ENCODE measurements at places on chromosomes 11 and 22.

GRCh38 chr11:61194169-61194671 is 9.1 kb upstream of the PGA3 start:
- no peak for DNase-seq

DNA sequence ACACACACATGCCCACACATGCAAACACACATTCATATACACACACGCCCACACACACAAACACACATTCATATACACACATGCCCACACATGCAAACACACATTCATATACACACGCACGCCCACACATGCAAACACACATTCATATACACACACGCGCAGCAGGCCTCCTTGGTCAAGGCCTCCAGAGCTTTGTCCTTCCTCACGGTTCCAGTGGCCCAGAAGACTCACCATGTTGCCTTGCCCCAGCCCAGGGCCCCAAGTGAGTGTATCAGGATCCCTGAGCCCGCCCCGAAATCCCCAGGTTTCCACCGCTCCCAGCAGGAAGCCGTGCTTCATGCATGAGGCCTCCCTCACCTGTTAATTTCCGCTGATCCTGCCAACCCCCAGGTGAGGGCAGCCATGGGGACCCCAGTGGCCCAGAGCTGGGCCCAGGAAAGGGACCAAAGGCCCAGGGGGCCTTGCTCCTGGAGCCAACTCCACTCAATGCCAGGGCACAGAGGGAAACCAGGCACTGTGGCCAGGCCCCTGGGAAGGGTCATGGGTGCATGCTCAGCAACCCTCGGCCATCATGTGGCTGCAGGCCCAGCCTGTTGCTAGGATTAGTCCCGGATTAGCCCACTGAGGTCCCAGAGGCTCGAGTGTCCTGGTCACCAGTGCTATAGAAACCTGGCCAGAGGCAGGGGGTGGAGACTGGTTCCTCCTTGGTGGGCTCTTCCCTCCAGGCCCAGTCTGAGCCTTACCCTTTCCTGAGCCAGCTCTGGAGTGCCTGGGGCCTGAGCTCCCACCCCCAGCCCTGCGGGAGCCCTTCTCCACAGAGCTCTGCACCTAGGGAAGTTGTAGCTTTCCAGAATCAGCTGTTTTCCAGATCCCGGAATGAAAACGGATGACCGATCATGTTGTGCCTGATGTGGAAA is 34.4 kb downstream of the IGF2 start:
- no peak for DNase-seq

DNA sequence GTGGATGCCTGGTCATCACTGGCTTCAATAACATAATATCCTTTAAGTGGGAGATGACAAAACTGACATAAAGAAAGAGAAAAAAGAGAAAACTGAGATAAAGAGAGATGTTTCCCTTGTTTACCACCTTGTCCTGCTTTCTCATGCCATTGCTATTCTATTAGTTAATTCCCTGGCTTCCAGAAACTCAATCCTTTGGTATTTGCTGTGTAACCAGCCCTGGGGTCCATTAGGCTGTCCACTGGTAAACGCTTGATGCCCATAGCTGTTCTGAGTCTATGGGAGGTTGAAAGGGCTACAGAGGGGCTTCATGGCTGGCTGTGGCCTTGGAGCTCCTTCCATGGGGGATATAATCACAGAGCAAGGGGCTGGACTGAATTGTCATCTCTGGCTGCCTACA is 243.4 kb upstream of the PLET1 start:
- no peak for DNase-seq

DNA sequence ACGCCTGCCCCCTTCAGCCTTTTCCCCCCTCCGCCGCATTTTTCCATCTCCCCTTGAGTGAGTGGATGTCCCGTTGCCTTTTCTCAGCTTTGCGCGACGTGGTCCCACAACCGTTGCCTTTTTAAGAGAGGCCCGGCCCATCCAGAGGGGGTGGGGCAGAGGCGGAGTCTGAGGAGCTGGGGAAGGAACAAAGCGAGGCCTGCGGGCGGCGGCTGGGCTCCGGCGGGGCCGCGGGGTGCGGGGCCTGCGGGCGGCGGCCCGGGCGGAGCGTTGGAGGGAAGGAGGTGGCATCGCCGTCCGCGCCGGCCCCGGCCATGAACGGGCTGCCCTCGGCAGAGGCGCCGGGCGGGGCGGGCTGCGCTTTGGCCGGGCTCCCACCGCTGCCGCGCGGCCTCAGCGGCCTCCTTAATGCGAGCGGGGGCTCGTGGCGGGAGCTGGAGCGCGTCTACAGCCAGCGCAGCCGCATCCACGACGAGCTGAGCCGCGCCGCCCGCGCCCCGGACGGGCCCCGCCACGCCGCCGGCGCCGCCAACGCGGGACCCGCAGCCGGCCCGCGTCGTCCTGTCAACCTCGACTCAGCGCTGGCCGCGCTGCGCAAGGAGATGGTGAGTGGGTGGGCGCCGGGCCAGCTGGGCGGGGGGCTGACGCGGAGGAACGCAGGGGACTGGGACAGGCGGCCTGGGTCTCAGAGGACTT is at the start of gene FAM89B:
TSS of gene FAM89B (plus strand) at position 183 of the 696 bp plus-strand sequence. CDS start at position 315, 132 bp downstream.
- DNase-seq: peak; percentile 83

DNA sequence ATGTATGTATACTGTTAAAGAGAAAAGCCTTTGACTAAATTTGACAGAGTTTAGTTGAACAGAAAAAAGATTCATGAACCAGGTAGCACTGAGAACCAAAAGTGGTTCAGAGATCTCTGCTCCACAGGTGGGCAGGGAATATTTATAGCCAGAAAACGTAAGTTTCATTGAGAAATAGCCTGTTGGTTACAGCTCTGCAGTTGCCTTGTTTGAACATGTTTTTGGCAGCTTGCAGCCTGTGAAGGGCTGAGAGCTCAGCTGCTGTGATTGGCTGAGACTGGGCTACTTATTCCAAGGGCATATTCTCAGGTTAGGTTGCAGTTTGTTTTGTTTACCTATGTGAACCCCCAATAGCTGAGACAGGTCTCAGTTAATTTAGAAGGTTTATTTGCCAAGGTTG is 13.5 kb upstream of the ZNF74 start:
- no peak for DNase-seq

GRCh38 chr11:115166820-115167219 is 337.4 kb downstream of the CADM1 start:
- DNase-seq: no peak

- no peak for DNase-seq
These were observed 529 bp upstream of the SULT4A1 start for GRCh38 chr22:43862882-43863202.

DNA sequence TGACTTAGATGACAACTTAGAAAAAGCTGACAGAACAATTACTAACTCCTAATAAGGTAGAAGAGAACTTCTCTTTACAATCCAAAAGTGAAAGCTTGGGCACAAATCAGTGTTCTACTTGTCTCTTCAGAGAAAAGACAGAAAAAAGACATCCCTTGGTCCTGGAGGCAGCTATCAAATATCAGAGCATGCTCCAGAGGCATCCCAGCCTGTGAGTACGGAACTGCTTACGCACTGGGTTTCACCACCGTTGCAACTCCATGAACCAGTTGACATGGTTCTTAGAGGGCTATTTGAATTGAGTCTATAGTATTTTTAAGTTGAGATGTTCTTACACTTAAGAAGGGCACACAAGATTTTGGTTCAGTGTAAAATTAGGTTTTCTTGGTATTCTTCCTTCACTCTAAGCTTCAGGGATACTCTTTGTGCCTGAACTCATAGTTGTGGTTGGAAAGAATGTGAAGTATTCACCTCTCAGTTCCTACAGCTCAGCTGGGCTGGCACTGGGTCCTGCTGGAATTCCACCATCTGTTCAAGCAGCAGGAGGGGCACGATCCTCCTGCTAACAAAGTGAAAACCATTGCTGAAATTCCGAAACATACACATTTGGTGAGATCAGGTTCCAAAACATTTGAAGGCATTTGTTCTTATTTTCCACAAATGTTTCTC is 6.3 kb downstream of the AKIP1 start:
- DNase-seq: no peak

- DNase-seq: no peak
These were observed 49.2 kb upstream of the KCNQ1OT1 start for GRCh38 chr11:2748814-2749554.

DNA sequence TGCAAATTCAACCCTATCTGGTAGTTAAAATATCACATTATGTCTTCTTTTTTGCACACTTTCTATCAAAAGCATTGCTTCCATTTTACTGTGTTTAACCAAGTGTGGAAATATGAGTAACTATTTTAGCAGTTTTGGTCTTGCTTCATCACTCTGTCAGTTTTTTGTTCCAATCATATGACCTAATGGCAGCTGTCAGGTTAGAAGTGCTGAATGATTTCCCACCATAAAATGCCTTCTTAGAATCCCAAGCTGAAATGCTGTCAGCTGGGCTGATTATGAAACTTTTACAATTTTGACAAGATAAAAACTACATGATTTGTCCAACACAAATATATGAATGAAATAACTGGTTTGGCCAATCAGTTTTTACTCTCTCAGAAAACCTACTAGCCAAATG is 1654.6 kb upstream of the RAG2 start:
- no peak for DNase-seq

GRCh38 chr11:74019860-74020259 is 11.0 kb upstream of the UCP3 start:
- DNase-seq: peak; percentile 48

DNA sequence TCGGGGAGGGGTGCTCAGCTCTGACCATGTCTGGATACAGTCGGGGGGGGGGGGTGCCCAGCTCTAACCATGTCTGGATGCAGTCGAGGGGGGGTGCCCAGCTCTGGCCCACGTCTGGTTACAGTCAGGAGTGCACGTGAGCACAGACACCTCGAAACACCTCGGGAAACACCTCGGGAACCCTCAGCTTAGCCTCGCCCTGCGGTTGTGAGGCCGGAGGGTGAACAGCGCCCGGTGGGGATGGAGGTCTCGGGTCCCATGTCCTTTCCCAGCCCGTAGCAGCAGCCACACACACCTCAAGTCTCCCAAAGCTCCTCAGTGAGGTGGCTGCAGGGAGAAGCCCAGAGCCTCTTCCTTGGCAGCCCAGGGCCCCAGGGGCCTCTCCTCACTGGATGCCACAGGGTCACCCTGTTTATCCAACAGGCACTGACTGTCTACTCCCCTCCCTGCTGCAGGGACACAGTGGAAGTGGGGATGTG is 2.1 kb downstream of the SIGIRR start:
- DNase-seq: no peak

- no peak for DNase-seq
These were observed 47.5 kb upstream of the LRRC55 start for GRCh38 chr11:57134284-57134683.

GRCh38 chr11:12460466-12460865 is 83.1 kb downstream of the PARVA start:
- DNase-seq: no peak

- DNase-seq: peak; percentile 29
These were observed 1.3 kb downstream of the HIRA start for GRCh38 chr22:19429950-19430889.

GRCh38 chr11:100367892-100368291 is 319.2 kb upstream of the ARHGAP42 start:
- no peak for DNase-seq

DNA sequence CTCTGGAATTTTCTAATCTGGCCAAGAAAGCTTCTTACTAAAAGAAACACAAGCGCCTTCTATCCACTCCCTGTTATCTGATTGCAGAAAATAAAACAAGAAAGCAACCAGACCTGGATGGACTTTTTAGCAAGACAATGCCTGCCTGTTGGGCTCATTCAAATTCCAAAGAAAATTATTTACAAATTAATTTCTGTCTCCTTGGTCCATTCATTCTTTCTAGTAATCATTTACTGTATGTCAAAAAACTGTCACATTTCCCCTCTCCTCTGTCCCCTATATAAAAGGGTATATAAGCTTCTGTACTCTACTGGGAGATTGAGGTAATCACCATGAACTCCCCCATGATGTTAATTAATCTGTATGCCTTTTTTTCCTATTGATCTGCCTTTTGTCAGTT is 279.9 kb downstream of the DLG2 start:
- no peak for DNase-seq

DNA sequence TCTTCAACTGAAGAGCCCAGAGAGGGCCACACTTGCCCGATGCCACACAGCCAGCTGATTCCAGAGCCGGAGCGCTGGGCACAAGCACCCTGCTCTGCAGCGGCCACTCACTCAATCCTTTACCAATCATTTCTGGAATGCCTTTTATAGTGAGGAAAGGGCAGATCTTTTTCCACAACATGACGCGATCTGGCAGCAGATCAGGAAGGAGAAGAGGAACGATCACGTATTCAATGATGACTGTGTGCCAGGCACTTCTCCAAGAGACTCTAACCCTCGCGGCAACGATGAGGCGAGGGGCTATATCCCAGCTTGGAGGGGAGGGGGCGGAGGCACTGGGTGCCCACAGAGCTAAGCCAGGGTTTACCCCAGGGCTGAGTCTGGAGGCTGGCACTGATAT is 56.3 kb upstream of the TCF20 start:
- no peak for DNase-seq

GRCh38 chr22:47251911-47252310 is 489.5 kb downstream of the TBC1D22A start:
- DNase-seq: no peak

DNA sequence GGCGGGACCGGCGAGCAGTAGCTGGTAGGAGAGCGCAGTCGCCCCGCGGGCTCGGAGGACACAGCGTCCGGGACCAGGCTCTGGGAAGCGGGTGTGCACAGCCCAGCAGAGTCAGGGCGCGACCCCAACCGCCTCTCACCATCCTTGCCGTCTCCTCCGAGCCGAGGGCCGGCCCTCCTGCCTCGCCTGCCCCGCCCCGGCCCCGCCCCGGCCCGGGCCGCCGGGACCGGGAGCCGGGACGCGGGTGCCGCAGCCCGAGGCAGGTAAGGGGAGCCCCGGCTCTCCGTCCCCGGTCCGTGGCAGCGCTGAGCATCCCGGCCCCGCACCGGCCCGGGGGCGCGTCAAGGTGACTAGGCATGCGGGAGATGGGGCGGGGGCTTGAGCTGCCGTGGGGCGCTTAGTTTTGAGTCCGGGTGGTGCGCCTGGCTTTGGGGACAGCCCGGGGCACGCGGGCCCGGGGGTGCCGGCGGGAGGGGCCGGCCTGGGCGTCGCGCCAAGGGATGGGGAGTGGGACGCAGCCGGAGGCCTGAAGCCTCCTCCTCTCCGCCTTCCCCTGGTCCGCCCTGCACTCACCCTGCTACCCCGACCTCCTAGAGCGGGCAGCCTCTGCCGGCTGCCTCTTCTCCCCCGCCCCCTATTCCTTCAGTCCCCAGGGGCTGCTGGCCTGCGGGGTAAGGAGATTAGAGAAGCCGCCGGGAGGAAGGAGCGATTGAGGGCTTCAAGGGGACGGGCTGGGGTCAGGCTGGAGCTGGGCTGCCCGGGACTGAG is at the start of gene ABCG4:
TSS of gene ABCG4 (plus strand) at position 35 of the 768 bp plus-strand sequence. CDS start 914 bp downstream, outside the sequence.
- DNase-seq: peak; percentile 23

DNA sequence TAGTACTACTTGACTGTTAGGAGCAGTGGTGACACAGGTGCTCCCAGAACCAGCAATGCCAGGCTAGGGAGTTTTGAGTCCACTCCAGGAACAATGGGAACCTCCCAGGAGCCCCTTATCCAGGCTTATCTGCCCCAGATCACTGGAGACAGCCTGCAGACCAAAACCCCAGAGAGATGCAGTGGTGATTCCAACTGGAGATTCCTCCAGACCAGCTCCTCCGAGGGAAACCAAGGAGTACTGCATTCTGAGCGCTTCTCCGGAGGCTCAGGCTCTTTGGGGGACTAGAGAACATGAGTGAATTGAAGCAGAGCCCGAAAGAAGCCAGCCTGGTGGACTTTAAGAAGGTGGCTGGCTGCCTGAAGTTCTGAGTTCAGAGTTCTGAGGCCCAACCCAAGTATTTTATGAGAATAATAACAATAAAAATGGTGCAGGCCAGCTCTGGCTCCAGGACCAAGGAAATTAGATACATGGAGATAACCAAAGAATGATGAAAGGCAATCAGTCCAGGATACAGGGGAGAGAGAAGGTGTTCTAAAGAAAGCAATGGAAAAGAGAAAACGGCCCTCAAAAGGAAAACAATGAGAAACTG is 1.3 kb upstream of the TMEM25 start:
- DNase-seq: no peak

All from stimulated activated naive CD8-positive, alpha-beta T cell treated with anti-CD3 and anti-CD28 coated beads, Interleukin-15, amount 100 ng/mL, for 72 hours (primary cell).